ENCODE measurements at places on chromosomes 16 and 17.

DNA sequence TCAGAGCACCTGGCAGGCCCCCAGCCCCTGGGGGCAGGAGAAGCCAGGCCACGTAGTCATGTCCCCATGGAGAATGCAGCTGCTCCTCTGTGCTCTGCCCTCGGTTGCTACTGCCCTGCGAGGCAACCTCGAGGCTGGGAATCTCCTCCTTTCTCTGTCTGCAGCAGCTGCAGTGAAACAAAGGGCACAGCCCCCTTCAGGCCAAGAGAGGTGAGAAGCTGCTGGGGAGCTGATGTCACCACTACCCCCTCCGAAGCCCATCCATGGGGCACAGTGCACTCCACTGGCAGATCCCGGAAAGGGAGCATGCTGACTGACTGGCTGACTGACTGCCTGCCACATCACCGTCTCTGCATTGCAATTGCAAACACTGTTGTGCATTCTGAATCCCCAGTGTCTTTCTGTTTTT lies 103.7 kb downstream of the GRIN2A start:
- no peak for DNase-seq

DNA sequence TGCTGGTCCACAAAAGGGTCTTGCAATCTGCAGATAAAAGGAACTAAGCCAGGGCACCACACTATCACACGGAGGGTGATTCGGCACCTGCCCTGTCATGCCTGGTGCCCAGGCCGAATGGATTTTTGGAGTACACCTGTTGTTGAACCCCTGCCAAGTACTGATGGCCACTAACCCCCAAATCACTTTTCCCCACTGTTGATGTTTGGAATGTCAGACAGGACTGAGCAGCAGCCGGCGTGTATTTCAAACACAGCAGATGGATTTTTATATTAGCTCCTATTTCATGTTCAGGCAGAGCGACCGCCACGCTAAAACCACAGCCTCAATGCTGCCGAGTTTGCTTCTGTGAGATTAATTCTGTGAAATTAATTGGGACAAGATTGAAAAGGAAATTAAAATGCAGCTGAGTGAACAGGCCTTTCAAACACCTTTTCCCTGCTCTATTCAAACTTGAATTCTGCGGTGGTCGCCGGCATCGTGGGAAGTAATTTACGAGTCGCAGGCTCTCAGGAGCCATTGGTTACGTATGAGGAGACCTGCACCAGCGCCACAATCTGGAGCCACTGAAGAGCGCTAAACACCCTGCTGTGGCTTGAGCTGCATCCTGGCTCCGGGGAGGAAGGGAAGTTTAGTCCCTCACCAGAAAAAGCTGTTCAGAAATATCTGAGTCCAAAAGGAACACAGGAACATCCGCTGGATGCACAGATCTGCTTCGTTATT lies 48.5 kb downstream of the SNX11 start:
- no peak for DNase-seq

DNA sequence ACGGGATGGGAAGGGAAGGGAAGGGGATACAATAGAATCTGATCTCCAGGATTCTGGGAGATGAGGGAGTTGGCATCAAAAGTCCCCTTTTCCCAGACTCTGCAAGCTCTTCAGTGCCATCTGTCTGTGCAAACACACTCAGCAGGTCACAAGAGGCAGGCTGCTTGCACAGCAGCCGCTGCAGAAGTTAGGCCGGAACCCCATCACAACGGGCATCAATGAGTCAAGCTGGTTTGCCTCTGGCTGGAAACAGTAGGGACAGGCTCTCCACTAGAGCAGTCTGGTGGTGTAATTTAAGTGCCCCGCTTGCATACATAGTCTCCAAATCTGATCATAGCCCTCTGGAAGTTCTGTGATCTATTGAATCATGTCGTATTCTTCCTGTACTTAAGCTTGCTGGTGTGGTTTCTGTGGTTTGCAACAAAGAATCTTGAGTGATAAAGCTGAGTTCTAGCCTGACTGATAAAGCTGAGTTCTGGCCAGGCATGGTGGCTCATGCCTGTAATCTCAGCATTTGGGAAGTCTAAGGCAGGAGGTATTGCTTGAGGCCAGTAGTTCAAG lies 33.7 kb upstream of the KDM8 start:
- peak; percentile 28 for DNase-seq

DNA sequence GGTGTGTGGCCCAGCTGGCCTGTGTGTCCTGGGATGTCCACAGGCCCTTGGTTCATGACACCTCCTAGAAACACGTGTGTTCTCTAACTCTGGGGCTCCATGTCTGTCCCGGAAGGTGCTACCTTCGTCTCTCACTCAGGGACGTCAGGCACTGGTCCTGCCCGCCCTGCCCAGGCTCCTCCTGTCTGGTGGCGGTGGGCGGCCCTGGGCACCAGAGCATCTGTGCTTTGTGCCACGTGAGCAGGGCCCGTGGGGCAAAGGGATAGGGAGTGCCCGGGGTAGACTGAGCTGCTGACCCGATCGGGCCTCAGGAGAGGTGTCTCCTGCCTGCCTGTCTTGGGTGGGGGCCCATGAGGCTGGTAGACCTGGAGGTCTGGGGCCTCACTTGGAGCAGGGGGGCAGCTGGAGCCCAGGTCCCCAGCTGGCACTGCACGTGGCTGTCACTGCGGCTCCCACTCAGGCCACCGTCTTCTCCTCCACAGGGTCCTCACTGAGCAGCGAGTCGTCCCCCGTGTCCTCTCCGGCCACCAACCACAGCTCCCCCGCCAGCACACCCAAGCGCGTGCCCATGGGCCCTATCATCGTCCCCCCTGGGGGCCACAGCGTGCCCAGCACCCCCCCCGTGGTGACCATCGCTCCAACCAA lies 35.1 kb downstream of the GSE1 start:
- DNase-seq = no peak

DNA sequence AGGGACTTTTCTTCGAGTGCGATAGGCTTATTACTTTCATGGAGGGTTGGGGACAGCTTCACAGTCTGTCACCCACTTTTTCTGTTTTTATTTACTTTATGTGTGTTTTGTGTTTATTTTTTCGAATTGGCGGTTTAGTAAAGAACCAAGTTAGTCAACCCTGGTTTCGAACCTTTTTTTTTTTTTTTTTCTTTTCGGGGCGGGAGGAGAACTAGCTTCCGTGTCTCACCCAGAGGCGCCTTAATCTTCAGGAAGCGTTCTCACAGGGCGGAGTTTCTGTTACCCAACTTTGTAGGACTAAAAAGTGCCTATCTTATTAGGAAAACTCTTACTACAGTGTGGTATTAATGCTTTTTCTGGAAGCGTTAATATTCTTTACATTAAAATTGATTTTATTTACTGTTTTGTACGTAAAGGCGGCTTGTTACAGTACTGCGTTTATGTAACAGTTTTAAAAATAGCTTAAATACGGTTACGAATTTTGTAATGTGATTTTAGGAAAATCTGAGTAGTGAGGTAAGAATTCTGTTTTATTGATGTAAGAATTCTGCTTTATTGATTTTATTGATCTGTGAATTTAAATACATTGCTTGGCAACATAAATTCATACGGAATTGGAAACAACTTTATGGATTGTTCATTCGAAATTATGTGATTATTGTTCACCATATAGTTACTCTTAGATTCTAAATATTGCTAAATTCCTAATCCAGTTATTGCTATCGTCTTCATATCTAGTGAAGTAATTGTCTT lies 885 bp downstream of the ZNF207 start:
- no peak for DNase-seq

GRCh38 chr16:72380283-72380682 lies 208.3 kb upstream of the PMFBP1 start:
- no peak for DNase-seq

DNA sequence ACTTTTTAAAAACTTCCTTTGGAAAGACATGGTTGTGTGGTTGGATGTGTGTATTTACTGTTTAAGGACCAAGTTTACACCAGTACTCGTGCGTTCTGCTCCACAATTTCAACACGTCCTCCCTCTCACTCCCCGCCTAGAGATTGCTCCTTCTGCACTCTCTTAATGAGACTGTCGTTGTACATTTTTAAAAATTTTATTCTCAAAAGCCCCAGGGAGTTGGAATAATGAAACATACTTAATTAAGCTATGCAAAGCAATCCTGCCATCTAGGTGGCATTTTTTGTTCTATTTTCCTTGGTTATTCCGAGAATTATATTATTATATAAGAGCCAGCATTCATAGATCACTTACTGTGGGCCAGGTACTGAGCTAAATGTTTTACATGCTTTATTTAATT lies 264.5 kb downstream of the GRIN2A start:
- DNase-seq = no peak

GRCh38 chr16:60031740-60032139 lies 1297.6 kb upstream of the GOT2 start:
- no peak for DNase-seq

DNA sequence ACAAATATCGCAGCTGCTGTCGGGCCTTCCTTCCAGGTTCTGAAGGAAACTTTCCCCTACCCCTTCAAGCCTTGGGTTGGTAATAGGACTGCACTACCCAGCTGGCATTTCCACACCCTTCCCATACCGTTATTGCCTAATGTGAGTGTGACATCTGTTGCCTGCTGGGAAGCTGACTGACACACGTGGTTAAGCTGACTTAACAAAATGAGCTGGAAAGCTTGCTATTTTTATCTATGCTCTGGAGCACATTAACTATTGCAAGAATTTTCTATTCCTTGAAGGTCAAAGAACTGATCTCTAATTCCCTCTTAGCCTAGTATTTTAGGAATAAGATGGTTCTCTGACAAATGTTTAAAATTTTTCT lies 79.5 kb downstream of the PMP22 start:
- no peak for DNase-seq

GRCh38 chr17:40203131-40203530 lies 16.0 kb upstream of the WIPF2 start:
- no peak for DNase-seq

DNA sequence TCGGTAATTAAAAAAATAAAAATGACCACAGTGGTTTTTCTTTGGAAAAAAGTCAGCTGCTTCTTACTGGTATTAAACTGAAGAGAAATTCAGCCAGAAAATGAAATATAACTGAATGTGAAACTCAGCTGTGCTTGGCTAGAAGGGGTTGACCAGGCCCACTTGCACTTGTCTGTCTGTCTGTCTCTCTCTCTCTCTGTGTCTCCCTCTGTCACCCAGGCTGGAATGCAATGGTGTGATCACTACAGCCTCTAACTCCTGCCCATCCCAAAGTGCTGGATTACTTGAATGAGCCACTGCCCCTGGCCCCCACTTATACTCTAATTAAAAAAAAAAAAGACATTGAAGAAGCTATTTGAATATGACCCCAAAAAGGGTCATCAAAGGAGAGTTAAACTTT lies 17.3 kb upstream of the AKAP1 start:
- DNase-seq = no peak

GRCh38 chr16:54312502-54312991 lies 26.0 kb upstream of the IRX3 start:
- no peak for DNase-seq

GRCh38 chr17:5439446-5439764 lies 450 bp upstream of the C1QBP start:
- no peak for DNase-seq

DNA sequence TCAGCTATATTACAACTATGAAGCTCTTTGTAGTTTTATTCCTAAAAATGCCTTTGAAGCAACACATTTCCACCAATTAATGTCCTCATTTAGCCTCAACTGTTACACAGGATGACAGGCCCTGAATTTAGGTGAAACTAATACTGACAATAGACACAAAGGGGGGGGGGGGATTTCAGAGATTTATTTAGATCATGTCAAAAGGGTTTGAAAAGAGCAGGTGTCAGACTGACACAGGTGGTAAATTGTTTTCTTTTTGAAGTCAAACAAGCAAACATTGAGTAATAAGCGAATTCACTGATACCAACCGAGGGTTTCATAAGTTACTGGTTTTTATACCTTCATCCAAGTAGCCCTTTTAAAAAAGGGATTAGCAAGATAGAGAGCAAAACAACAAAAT lies 40.8 kb downstream of the KANSL1 start:
- no peak for DNase-seq

GRCh38 chr16:30060346-30060745 lies 5.2 kb upstream of the ALDOA start:
- no peak for DNase-seq

DNA sequence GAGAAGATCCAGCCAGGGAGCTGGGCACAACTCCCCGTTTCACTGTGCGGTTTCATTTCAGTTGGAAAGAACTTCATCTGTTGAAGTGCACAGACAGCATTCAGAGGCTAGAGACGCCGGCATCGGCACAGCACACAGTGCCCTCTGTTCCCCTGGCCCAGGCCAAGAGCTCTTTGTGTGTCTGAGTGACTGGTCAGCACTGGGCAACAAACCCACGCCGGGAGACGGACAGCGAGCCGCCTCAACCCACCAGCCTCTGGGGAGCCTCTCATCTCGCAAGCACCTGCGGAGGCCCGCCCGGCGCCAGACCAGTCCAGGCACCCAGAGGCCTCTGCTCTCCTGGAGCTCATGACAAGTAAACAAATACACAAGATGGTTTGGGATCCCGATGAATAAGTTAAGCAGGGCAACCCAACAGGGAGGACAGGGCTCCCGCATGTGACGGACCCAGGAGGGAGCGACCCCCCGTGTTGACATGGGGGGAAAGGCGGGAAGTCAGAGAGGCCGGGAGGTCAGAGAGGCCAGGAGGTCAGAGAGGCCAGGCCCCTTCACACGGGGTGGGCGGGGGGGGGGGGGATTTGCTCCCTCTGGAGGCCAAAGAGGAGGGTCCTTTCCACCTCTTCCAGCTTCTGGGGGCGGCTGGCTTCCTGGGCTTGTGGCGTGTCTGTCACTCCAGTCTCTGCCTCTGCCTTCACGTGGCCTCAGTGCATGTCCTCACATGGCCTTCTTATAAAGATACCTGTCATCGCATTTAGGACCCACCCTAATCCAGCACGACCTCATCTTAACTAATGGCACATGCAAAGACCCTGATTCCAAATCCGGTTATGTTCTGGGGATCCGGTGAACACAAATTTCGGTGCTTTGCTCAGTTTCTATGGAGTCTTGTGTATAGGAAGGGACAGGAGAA lies 25.8 kb upstream of the KLHDC4 start:
- DNase-seq = no peak

- no peak for DNase-seq
Measured at GRCh38 chr17:45410144-45411091, 22.3 kb downstream of the ARHGAP27 start.

DNA sequence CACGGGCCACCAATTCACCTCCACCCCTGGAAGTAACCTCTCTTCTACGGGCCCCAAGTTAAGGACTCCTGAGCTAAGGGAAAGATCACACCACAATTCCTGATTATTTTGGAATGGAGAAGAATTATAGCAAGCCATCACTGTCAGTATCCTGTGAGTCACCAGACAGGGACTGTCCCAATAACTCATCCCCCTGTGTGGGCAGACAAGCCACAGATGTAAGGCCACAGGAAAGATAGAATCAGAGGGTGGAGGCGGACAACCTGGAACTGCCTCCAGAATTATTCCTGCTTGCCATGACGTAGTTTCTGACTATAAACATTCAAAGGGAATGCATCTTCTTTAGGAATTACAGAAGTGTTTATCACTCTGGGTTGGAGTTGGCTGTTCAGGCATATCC lies 5.8 kb upstream of the MYO1D start:
- DNase-seq = no peak

GRCh38 chr17:77491921-77492445 lies 351.2 kb downstream of the SEC14L1 start:
- no peak for DNase-seq

Data from HuH-7 (cell line).